ENCODE measurements at places on chromosomes 2 and 18.
A peak's percentile ranks its signal among the peaks of the same experiment; 100 is the strongest.

GRCh38 chr2:23487735-23488492, 102.9 kb downstream of the KLHL29 start:
- peak; percentile 30 for DNase-seq

DNA sequence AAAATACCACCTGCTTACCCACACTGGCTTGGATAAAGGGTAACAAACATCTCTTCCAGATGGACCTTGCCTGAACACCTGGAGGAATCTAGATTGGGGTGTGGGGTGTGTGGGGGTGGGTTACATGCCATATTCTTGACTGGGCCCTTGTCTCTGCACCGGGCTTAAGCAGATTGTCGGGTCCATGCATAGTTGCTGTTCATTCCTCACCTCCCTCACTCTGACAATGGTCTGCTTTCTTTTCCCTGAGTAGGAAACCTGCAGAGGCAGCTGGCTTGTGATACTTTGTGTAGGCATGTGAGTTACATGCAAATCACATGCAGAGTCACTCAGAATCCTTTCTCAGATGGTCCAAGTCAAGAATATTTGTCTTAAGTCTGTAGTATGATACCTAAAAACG, 112.8 kb upstream of the GLS start:
- DNase-seq = no peak

DNA sequence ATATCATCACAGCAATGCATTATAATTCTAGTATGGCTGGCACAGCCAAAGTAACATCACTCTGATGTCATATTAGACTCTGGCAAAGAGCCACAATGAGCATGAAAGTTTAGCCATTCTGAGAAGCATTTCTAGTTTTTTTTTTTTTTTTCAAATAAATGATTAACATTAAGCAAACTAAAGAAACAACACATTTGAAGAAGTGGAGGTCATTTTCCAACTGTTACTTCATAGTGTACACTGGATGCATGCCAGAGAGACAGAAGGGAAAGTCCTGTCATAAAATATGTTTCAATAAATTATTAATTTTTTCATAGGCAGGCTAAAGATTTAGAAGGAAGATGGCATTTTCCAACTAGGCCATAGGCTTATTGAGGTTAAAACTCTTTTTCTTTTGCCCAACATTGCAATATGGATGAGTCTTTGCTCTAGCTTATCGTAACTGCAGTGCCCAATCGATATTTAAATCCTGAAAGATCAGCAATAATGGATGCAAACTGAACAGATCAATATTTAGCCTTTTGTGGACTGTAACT, 1630.4 kb upstream of the ACVR2A start:
- DNase-seq = no peak

DNA sequence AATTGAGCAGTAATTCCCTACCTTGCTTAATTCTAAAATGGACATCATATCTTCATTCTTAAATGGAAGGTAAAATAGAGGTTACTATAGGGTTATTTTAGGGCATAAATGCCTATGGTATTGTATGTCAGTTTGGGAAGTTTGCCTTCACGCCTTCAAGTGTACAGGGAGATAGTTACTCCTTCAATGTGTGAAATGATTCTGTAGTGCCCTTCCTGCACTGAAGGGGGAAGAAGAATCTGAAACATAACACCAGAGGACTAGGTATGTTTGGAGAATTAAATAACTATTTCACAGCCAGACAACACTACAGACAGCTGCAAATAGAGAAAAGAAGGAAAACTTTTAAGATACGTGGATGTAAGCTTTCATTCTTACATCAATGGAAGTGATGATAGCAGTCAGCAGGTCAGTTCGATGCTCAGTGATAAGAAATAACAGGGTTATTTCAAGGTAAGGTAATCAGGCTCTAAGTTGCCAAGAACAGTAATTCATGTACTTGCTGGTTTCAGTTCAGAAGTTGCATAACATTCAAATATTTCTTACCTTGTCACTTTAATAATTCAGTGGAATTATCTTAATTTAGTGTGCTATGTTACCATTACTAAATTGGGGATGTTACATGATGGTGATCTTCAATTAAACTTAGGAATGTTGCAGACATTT, 4.0 kb downstream of the PKP4 start:
- DNase-seq = no peak

- DNase-seq = no peak
Measured at GRCh38 chr2:195410074-195410671, 246.9 kb upstream of the SLC39A10 start.

DNA sequence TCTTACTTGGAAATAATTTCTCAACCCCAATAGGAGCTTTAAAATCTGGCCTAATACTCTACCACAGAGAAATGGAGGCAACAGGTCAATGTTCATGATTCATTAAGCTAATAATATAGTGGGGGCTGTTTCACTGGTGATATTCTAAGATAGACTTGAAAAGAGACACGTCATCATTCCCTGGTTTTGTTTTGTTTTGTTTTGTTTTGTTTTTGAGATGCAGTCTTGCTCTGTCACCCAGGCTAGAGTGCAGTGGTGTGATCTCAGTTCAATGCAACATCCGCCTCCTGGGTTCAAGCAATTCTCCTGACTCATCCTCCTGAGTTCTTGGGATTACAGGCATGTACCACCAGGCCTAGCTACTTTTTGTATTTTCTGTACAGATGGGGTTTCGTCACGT, 37.5 kb upstream of the SOS1 start:
- DNase-seq = no peak

- DNase-seq = no peak
Measured at GRCh38 chr2:10779776-10780490, 32.7 kb downstream of the PDIA6 start.

- no peak for DNase-seq
Measured at GRCh38 chr2:199983534-199983933, 28.2 kb downstream of the MAIP1 start.

DNA sequence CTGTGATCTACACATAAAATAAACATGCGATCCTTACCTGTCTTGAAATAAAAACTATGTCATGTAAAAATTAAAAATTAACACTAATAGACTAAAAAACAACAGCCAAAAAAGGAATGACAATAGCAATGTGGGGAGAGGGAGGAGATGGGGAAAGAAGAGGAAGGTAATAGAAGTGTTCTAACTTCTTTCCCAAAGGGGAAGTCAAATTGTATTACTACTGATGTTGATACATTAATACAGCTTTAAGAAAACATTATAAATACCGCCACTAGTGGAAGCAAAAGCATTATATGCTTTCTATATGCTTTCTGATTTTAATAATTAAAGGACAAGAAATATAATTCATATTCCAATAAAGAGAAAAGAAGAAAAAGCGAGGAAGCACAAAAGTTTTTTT, 22.2 kb downstream of the ZNF516 start:
- no peak for DNase-seq

- no peak for DNase-seq
Measured at GRCh38 chr2:9998916-9999654, 44.3 kb upstream of the KLF11 start.

- no peak for DNase-seq
Measured at GRCh38 chr18:44626807-44627206, 53.9 kb upstream of the SETBP1 start.

- DNase-seq = no peak
Measured at GRCh38 chr2:3388412-3388738, 8.9 kb downstream of the TRAPPC12 start.

- no peak for DNase-seq
Measured at GRCh38 chr2:148546270-148546669, 98.3 kb upstream of the EPC2 start.

- no peak for DNase-seq
Measured at GRCh38 chr2:100580367-100581276, 17.8 kb downstream of the PDCL3 start.

Data from AG08395 (cell line).